Fibroblast of mammary gland (primary cell): ENCODE measurements at places on chromosomes 13 and 19.

DNA sequence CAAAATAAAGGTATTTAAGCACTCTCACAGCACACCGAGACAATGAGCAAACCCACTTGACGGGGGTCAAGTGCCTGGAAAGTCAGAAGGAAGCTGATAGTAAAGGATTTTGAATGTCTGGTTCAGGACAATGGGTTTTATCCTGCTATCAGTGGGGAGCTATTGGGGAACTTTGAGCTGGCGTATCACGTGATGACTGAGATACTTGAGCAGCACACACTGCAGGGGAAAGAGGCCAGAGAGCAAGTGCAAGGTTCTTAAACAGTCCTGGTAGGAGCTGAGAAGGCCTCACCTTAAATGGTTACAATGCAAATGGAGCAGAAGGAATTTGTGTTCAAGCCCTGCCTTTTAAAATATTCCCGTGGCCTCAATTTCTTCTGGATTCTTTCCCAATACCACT, 225.3 kb downstream of the LACC1 start:
- DNase-seq, result no peak

GRCh38 chr19:55536366-55536765, 567 bp downstream of the SBK2 start:
- no peak for DNase-seq

DNA sequence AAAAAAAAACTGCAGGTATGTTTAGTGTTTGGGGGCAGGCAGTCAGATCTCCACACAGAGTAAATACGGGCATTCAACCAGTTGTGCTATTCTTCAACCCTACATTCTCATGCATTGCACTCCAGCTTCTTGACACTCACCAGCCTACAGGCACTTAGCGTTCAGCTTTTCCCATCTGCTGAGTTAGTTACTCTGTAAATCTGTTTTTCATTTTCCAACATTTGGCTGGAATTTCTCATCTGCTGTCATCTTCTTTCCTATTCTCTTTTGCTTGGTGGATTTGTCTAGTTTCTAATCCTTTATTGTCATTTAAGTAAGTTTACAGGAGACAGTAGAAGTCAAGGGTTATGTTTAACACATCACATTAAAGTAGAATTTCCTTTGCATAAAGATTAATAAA, 1318.9 kb downstream of the OLFM4 start:
- DNase-seq, result no peak

- DNase-seq, result no peak
Observed at GRCh38 chr13:25819856-25820530, 231.8 kb downstream of the SHISA2 start.

DNA sequence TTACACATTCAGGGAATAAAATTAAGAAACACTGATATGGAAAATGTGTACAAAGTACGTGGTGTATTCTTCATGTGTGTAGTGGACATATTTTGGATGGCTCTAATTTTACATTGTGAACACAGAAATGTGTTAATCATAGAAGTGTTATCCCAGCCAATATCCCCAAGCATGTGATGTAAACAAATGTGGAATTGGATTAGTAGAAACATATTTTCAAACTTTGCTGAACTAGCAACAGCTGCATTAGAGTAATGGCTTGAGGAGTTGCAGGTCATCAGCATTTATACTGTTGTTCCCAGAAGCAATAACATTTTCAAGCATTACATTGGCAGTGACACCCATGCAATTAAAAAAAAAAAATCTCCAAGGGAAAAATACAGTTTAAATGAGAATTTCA, 600.6 kb downstream of the SLITRK1 start:
- no peak for DNase-seq

DNA sequence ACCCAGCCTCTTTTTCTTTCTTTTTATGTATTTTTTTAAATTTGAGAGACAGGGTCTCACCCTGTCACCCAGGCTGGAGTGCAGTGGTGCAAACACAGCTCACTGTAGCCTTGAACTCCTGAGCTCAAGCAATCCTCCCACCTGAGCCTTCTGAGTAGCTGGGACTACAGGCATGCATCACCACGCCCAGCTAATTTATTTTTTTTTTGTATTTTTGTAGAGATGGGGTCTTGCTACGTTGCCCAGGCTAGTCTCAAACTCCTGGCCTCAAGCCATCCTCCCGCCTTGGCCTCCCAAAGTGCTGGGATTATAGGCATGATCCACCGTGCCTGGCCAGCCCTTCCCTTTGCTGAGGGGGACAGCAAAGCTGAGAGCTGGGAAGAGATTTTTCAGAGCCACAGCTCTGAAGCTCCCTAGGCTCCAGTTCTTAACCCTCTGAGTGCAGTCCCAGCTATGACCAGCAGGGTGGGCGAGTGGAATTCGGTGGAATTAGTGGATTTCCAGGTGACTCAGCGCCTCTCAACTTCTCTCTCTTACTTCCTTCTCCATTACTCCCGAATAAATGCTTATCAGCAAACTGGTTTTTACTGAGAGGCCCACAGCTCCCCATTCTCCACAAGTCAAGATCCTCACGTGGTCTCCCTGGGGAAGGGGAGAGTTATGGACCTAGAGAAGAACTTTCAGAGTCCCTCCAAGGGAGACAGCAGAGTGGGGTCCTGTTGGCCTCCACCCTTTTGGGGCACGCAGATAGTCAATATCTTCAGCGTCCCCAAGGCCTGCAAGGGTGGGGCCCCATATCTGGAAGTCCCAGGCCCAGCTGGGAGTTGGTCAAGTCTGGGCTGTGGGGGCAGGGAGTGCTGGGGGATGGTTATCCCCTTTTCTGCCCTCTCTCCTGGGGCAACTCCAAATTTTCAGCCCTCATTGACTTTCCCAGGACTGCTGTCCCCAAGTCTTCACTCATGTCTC, 1.2 kb downstream of the BLVRB start:
- DNase-seq, result peak; percentile 90

GRCh38 chr19:18053576-18054219, 33.0 kb downstream of the IL12RB1 start:
- DNase-seq, result peak; percentile 50

GRCh38 chr13:110989331-110989730, 74.5 kb upstream of the ANKRD10 start:
- DNase-seq, result peak; percentile 33

DNA sequence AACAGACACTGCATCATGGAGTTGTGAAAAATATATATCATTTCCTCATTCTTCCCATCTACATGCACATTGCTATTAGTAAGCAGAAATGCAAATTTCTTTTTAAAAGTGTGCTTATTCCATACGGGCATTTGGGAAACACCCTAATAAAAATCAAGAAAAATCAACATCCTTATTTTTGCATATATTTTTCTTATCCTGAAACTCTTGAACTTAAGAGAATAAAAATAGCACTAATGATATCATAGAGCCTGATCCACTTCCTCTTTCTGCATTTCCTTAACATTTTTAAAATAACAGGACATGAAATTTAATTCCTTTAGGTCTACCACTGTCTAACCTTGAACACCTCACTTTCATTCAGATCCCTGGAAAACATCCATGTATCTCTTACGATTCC, 123.3 kb downstream of the VWA8 start:
- no peak for DNase-seq

GRCh38 chr13:97058391-97058790, 64.1 kb upstream of the OXGR1 start:
- peak; percentile 24 for DNase-seq

- DNase-seq, result peak; percentile 60
Observed at GRCh38 chr19:54462655-54463530, 685 bp downstream of the LENG9 start.

DNA sequence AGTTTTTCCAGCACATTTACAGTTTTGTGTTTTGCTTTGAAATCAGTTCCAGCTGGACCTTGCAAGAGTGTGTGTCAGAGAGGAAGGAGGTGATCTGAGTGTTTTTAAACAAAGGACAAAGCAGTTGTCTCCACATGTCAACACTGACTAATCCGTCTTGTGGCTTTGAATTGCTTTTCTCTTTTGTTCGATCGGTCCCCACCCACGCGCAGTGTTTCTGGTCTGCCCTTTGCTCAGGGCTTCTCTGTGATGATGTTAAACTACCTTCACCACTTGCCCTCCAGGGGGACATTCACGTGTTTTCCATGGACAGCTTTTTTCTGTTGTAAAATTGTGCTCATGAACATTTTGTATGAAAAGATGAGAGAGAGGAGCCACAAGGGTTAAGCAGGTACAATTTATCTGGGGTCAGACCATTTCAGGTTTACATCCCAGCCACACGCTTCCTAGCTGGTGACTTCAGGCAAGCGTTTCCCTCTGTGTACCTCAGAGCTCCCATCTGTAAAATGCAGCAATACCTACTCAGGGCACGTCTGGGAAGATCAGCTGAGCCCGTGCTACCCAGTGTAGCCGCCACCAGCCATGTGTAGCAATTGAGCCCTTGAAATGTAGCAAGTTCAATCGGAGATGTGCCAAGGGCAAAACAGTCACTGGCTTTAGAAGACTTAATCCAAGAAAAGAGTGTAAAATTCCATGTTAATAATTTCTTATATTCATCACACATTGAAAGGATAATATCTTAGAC, 13.5 kb upstream of the PLA2G4C start:
- peak; percentile 90 for DNase-seq

DNA sequence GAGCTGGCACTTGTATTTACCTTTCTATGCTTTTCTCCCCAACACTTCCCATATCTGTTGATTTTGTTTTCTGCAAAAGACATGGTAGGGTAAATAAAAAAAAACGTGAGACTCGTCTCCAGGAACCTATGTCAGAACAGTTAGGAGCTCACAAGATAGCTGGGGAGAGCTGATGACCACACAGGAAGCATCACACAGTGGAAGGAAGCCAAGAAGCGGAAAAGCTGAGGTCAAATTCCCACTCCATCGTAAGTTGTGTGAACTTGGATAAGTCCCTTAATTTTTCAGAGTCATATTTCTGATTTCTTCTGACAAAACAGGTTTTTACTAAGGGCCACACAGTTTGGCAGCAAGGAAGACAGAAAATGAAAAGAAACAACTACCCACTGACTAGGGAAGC, 199.6 kb downstream of the KLF5 start:
- DNase-seq, result peak; percentile 17

DNA sequence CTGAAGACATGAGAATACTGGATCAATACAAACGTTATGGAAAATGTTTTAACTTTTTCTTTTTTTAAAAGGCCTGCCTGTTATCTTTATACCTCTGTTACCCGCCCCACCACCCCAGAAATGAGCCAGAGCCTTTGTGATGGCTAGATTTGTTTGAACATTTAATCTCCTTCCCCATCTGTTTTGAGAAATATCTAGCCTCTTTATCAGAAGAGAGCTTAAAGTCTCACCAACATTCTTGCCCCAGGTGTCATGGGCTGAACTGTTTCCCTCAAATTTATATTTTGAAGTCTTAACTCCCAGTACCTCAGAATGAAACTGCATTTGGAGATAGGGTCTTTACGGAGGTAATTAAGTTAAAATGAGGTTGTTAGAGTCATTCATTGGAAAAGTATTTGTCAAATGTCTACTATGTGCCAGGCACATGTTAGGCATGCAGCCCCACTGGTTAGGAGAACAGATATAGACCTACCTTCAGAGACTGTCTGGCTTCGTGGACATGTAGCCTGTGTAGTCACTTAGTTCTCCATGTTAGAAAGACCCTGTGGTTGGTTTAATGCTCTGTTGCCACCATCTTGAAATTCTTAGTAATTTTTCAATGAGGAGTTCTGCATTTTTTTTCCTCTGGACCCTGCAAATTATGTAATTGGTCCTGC, 6.3 kb upstream of the RB1 start:
- DNase-seq, result no peak

GRCh38 chr13:47455626-47456025, 545.4 kb downstream of the SUCLA2 start:
- peak; percentile 52 for DNase-seq

GRCh38 chr13:76406243-76406642, 480.0 kb downstream of the KCTD12 start:
- DNase-seq, result no peak

DNA sequence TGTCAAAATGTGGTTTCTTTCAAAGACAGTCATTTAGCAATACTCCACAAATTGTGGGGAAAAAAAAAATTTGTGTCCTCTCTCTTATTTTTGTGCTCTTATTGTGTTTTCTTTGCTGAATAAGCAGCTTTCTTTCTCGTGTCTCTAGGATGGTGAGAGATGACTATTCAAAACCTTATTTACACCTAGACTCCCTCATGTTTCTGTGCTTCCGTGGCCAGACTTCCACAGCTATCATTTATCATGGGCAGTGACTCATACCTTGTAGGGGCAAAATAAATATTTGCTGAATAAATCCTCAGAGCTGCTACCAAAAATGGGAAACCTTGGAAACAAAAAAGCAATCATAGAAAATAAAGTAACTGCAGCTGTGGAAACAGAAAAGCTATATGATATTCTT, 204.9 kb upstream of the MIR17HG start:
- DNase-seq, result peak; percentile 39

- DNase-seq, result no peak
Observed at GRCh38 chr13:38674208-38674607, 12.7 kb upstream of the FREM2 start.

DNA sequence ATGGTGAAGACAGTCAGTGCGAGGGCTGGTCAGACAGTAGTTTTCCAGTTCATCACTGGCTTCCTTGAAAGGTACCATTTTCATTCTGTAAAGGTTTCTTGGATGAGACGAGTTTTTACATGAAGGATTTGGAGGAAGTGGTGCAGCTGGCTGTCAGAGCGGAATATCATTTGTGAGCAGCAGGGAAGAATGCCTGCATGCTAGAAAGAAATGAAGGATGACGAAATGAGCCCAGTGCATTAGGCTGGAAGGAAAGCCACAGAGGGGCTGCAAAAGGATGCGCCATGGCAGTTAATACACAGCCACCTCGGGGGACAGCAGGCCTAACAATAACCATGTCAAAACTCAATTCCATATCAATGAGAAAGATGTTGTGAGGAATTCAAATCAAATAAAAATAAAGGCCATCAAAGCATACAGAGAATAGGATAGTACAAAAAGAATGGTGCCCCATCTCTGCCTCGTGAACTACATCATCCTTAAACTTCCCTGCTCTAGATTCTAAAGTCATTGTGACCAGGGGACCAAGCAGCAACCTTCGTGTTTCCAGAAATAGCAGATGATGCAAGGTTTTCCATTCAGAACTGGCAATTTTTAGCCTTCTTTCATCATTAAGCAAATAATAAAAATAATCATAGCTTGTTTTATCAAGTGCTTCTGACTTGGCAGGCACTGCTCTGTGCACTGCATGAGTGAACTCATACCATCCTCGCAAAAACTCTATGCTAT, 504.2 kb downstream of the RFC3 start:
- DNase-seq, result no peak
